ENCODE measurements at places on chromosomes 16 and 17. TPM values are rescaled to one million over a fixed set of nuclear protein-coding genes. Genes with fewer than 3 reads are reported as not detected.

Gene RGS9
- 0.84 TPM for total RNA-seq

Gene AANAT
- total RNA-seq = not detected

Gene PIMREG
- 81.5 TPM for total RNA-seq

Gene TNFRSF17
- total RNA-seq = not detected

Measured in bronchus fibroblast of lung (primary cell).